ENCODE measurements at places on chromosomes 1 and 21.

- DNase-seq, result no peak
Observed at GRCh38 chr1:31467005-31467674, 54.1 kb downstream of the SERINC2 start.

DNA sequence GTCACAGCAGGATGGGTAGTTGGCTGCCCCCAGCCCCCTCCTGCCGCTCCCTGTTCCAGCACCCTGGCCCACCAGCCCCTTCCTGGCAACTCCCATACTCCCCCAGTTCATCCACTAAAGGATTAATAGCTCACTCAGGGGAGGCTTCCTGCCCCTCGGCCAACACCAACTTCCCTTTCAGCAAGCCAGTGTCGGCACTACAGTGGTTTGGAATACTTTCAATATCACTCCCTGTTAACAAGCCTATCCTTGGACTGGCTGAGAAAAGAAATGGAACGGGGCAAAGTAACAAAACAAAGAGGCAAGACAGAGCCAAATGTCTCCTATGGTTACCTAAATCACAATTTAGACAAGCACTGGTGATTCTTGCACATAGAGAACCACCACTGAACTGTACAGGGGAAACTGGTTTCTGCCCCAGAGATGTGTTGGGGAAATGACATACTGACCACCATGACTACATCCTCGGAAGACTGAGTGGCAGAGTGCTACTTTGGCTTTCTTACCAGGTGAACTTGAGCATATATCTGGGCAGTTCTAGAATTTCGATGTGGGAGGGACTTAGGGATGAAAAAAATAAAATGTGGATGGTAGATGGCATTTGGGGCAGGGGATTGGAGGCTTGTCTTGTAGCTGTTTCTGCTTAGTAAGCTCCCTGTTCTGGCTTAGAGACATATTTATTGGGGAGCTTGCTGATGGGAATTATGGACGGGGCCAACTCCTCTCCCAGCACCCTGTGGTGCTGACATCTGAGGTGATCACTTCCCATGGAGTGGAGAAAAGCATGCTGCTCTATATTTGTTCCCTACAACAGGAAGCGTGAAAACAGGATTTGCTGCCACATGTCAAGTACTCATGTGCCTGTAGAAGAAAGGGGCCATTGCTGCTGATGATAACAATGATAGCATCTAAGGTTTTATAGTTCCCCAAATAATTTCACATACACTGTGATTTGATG is 7.1 kb upstream of the CAPN2 start:
- DNase-seq, result no peak

DNA sequence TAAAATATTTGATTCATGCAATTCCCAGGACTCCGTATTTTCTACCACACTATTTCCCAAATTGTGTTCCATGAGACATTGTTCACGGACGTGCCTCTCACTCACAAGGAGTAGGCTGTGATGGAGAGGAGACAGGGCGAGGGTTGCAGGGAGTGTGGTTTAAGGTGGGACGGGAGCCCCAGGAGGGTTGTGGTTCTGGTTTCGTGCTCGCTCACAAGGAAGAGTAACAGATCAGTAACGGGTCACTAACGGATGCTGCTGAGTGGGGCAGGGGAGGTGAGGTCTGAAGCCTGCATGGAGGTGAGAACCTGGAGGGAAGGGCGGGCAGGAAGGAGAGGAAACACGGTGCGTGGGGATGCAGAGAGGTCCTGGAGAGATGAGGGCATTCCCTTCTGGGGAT is 28.8 kb downstream of the TFF3 start:
- DNase-seq, result no peak

DNA sequence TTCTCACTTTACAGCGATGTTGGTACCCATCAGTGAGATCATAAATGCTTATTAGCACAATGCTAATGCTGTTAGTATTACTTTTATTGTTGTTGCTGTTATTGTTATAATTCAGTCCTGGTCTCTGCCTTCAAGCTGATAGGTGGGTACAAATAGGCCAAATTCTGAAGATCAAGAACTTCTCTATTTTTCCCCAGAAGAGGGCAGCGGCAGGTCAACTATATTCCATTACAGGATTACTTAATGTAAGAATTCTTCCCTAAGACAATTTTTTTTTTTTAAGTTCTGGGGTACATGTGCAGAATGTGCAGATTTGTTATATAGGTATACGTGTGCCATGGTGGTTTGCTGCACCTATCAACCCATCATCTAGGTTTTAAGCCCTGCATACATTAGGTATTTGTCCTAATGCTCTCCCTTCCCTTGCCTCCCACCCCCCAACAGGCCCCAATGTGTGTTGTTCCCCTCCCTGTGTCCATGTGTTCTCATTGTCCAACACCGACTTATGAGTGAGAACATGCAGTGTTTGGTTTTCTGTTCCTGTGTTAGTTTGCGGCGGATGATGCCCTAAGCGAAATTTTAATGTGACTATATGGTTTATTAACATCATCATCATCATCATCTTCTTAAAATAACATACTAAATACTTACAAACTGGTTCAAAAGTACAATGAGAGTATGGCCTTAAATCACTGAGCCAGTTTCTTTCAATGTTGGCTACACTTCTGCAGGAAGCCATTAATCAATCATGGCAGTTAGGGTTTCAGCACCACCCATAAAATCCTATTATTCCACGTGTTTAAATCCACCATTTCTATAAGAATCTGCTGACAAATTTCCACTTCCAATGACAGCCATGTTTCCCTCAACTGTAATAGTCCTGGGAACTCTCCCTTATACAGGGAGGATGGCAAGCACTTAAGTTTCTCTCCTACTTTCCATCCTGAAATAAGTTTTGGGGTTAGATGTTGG is 19.2 kb downstream of the SLC19A2 start:
- DNase-seq, result no peak

- DNase-seq, result no peak
Observed at GRCh38 chr1:97936976-97937375, 16.1 kb upstream of the DPYD start.

DNA sequence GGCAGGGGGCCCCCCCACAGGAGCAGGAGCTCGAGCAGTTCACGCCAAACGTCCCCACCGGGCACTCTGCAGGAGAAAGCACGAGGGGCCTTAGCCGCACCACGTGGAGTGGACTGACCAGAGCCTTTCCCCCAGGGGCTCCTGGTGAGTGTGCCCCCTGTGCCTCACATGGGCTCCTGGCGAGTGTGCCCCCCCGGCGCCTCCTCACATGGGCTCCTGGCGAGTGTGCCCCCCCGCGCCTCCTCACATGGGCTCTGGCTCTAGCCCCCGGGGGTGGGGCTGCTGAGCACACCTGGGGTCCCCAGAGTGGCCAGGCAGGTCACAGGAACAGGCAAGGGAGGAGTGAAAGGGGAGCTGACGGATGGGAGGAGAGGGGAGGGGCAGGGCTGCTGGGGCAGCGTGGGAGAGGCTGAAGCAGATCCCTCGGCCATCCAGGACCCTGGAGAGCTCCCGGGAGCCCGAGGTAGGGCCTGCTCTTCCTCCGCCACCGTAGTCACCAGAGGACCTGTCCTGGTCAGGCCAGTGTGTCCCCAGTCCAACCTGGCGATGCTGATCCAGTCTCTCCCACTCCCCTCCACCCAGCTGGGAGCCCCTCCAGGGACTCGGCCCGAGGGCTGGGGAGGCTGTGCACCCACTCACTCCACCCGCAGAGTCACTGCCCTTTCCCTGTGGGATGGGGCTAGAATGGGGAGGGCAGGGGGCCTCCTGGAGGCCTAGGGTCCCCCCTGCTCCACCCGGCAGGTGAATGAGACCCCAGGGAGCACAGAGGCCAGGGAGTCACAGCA is 47.6 kb downstream of the ARHGEF16 start:
- DNase-seq, result no peak

GRCh38 chr1:1250786-1251284 is 4.3 kb upstream of the C1QTNF12 start:
- peak; percentile 77 for DNase-seq

- DNase-seq, result no peak
Observed at GRCh38 chr1:84683508-84683907, 6.8 kb downstream of the SSX2IP start.

- no peak for DNase-seq
Observed at GRCh38 chr1:177921590-177921989, 48.3 kb downstream of the SEC16B start.

DNA sequence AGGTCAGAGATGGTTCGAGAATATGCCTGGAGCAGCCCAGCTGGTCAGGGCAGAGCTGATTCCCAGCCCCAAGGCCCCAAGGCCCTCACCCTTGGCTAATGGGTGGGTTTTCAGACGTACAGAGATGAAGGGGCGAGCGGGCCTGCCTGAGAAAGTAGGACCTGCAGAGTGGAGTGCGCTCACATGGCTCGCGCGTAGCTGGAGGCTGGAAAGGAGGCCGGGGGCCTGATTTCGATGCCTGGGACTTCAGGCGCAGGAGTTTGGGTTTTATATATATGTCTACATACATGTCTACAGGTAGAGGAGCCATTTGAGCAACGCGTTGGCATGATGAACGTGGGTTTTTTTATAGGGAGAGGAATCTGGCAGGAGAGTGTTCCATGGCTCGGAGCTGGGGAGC is 8.9 kb downstream of the COQ8A start:
- no peak for DNase-seq

GRCh38 chr21:29261555-29262540 is 36.9 kb upstream of the BACH1 start:
- no peak for DNase-seq

- no peak for DNase-seq
Observed at GRCh38 chr1:172148213-172148612, 272.3 kb upstream of the C1orf105 start.

GRCh38 chr1:91501971-91502671 is 1.5 kb downstream of the CDC7 start:
- DNase-seq, result no peak

DNA sequence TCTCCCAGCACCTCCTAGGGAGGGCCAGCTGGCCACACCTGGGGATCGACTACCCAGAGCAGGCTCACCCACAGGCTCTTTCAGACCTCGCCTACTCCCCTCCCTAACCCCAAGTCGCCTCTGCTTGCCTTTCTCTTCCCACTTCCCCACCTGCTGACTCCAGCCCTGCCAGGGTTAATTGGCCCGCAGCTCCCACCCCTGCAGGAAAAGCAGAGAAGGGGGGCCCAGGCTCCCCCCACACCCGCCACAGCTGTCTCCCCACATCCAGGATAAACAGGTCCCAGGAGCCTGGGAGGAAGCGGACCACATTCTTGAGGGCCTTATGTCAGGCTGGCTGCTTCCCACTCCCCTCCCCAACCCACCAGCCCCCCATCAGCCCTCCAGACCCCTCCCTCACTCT is 45.0 kb downstream of the TAS1R2 start:
- DNase-seq, result peak; percentile 21

DNA sequence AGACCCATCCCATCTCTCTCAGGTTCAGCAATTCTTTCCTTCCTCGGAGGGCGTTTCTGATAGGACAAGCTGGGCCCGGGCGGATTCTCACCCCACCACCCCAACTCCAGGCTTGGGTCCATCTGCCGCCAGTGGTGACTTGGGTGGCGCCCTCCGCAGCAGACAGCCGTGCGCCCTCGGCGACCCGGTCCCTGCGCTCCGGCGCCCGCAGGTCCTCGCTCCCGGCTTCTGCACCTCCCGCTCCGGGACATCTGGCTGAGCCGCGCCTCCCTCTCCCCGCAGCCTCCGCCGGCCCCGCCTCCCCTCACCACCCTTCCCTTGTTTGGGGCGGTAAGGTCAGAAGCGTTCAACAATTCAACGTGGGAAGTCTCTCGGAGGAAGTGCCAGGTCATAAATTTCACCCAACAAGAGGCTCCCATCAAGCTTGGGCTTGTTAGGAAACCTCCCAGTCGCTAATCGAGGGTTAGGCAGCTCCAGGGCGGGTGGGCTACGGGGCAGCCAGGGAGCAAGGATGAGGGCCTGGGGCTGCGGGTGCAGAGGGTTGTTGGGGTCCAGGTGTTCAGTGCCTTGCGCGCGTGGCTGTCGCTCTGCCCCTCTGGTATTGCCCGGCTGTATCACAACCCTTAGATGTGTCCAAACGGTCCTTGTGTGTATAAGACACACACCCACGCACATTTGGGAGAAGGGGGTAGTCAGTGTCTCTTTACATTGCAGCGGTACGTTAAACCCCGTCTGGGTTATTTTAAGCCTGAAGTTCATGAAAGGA is 39.8 kb downstream of the OLIG1 start:
- DNase-seq, result peak; percentile 87

DNA sequence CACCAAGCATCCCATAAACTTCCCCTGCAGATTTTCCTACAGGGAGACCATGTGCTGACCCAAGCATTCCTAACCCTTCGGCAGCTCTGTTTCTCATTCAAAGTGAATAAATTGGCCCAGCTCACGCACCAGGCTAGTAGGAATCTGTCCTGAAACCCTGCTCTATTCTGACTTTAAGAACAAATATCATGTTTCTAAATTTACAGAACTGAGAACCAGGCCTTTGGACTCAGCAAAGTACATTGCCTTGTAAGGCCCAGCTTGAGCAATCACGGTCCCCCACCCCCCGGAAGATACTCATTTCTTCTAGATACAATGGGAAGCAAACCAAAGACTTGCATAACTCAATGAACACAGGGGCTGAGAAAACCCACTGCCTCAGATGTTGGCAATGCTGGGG is 160.1 kb upstream of the NFIA start:
- no peak for DNase-seq

- DNase-seq, result no peak
Observed at GRCh38 chr1:112850034-112850757, 105.8 kb downstream of the SLC16A1 start.

GRCh38 chr1:37822906-37823815 is 15.2 kb upstream of the YRDC start:
- no peak for DNase-seq

Measured in NCI-H2171 (cell line).